Non-pigmented ciliary epithelial cell (primary cell): ENCODE measurements at places on chromosomes 2 and 18.

GRCh38 chr18:21739604-21740537 is 721 bp upstream of the MIB1 start:
- DNase-seq = no peak

GRCh38 chr2:198639580-198639979 is 818.2 kb downstream of the SATB2 start:
- no peak for DNase-seq

DNA sequence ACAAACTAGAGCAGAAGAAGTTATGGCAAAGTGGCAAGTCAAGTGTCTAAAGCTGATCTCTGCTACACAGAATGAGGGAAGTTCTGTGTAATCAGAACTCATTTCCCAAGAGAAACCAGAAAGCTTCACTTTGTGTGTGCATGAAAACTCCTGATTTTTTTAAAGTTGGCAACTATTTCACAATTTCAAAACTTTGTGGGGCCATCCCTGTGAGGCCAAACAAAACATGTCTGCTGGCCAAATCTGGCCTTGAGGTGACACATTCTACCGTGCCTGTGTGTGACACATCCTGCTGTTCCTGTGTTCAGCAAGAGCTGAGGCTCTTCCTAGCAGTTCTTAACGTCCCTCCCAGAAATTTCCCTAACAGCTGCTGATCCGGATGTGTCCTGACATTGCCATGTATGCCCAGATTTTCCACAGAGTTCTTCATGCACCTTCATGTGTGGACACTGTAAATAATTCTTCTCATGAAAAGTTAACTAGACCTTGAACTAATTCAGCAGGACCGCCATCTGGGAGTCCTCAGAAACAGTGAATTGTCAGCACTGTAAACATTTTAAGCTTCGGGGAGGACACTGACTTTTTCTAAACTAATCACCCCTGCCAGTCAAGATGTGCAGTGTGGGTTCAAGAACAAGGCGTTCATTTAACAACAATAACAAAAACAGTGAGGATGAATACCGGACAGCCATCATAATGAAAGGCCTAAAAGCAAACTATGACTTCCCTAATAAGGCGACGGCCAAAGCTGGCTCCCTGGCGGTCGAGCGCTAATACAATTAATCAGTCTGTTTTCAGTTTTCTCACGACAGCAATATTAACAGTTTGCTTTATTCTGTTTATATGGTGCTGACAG is 99.0 kb downstream of the PLEKHM3 start:
- peak; percentile 4 for DNase-seq

GRCh38 chr2:85323351-85323987 is 4.3 kb downstream of the TGOLN2 start:
- no peak for DNase-seq

- DNase-seq = no peak
Observed at GRCh38 chr18:24488824-24489493, 28.5 kb downstream of the HRH4 start.

DNA sequence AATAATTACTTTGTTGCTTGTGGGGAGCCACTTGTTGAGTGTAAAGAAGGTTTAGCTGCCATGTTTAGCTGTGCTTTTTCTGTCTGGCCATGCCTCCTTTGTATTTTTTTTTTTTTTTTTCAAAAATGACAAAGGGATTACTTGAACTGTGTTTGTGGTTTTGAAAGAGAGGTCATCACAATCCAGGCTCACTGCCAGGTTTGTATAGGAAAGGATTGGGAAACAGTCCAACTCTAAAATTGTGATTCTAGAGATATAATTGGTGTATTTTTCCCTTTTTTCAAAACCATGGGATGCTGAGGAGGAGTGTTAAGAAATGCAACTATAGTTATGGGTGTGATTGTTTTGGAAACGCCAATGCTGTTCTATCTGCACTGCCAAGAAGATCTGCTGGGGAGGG is 4.3 kb downstream of the ITPRIPL1 start:
- no peak for DNase-seq

DNA sequence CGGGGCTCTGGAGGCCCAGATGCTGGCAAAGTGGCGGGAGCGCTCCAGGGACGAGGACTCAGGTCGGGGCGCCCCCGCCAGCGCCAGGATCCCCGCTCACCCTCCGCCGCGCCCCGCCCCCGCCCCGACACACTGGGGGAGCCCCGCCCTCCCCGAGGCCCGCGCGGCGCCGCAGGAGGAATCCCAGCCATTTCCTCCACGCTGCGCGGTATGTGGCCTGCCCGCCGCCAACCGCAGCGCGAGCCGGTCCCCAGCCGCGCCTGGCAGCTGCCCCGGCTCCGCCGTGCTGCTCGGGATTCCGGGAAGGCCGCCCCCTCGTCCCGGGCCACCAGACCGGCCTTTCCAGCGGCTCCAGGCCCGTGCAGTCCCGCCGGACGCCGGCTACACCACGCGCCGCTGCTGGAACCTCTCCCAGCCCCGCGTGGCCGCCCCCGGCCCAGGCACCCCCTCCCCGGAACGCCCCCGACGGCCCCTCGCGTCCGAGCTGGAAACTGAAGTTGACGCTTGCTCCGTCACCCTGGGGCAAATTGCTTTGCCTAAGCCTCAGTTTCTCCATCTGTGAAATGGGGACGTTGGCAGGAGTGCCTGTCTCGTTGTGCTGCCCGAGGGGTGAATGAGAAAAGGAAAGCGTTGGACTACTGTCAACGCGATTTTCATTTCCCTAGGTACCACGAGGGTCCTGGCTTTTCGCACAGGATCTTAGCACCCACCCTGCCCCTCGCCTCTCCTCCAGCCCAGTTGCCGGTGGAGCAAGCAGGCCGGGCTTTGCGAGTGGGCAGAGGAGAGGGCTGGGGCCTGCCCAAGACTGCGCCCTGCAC is 53.6 kb downstream of the PKDCC start:
- DNase-seq = peak; percentile 34

DNA sequence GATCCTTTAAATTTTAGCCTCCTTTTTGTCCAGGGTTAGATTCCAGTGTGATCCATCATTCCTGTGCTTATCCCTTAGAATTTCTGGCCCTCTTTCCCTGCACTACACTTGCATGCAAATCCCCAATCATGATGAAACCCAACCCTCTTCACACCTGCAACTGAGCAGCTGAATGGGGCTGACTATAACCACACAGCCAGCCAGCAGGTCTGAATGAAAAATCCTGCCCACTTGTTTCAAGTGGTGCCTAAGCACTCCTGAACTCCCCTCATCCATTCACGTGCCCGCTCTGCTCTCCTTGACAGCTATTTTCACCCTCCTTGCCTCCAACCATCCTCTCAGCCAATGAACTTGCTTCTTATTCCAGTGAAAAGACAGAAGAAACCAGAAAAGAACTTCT is 80.5 kb upstream of the AFF3 start:
- no peak for DNase-seq

DNA sequence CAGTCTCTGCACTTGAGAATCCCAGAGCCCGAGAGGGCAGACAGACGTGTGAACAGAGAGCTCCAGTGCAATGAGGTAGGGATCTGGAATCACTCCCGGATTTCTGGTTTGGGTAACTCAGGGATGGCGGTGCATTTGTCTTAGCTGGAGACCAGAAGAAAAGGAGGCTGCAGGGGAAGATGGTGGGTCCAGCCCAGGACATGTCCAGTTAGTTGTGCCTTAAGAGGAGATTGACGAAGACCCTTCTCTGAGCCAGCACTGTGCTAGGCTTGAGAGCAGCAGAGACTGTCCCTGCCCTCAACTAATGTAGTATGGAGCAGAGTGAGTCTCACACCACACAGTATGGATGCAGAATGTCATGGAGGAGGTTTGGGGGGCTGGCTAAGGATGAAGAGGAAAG is 150.6 kb upstream of the COPS8 start:
- DNase-seq = no peak

GRCh38 chr2:53422979-53423378 is 344.6 kb upstream of the CHAC2 start:
- no peak for DNase-seq

- DNase-seq = no peak
Observed at GRCh38 chr2:54952978-54953456, 97.2 kb downstream of the RTN4 start.

GRCh38 chr2:222299906-222300725 is 1.3 kb upstream of the PAX3 start:
- no peak for DNase-seq

DNA sequence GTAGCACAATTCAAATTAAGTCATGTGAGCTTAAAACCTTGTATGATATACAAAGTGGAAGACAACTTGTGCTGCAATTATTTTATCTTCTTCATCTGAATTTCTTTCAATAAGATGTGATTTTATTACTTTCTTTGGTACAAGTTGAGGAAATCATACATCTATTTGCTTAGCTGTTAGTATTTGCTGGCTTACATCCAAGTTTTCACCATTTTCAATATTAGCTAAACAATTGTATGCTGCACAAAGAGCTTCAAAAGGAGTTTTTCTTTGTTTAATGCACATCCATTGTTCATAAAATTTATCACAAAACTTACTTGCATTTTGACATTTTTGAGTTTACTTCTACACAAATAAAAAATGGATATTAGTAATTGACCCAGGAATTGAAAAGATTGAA is 40.9 kb downstream of the SCN9A start:
- DNase-seq = no peak

DNA sequence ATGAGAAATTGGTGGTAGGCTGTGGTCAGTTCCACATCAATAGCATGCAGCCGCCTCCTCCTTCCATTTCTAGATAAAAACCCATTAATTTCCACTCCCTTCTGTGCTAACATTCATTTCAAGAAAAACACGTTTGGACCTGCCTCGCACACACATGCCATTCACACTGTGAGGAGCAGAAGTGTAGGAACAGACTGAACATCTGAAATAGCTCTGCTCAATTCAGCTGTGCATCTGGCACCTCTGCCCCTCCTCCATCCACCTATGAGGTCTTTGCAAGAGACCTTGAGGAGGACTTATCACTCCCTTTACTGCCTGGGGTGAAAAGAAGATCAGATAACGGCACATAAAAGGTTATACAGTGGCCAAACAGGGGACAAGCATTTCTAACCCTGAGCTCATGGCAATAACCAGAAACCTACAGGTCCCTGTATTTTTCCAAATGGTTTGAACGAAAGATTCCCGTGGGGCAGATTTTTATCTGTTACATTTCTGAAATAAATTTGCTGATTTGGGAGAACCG is 30.8 kb upstream of the LRP2 start:
- no peak for DNase-seq

DNA sequence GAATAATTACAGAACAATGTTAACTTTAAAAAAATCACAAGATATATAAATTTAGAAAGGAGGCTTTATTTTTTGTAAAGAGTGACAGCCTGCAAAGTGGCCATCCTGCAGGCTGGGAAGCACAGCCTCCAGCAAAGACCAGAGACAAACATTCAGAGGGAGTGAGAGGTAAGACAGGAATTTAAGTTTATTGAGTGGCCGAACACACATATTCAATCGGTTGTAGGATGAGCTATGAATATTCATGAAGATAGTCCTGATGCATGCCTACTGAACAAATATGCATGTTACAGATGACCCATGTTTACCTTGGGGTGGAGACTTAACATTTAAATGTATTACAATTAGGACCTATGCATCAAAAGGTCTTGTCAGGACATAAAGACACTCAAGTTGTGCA is 33.4 kb upstream of the HNRNPA3 start:
- DNase-seq = no peak

GRCh38 chr18:54888933-54889332 is 60.7 kb downstream of the RAB27B start:
- DNase-seq = peak; percentile 55

DNA sequence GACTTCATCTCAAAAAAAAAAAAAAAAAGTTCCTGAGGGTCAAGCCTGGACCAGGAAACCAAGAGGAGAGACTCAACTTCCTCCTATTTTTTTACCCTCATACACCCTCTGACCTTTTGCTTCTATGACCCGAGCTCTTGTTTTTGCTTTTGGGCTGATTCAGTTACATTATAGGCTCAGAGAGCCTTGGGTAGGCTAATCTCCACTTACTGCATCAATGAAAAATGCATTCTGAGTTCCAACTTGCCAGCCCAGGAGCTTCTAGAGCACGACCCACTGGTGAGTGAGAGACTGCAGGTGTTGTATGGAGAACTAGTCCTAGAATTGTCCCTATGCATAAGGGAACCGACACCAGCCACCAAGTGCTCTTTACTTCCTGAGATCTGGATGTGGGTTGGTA is 91.1 kb downstream of the CABLES1 start:
- DNase-seq = no peak

DNA sequence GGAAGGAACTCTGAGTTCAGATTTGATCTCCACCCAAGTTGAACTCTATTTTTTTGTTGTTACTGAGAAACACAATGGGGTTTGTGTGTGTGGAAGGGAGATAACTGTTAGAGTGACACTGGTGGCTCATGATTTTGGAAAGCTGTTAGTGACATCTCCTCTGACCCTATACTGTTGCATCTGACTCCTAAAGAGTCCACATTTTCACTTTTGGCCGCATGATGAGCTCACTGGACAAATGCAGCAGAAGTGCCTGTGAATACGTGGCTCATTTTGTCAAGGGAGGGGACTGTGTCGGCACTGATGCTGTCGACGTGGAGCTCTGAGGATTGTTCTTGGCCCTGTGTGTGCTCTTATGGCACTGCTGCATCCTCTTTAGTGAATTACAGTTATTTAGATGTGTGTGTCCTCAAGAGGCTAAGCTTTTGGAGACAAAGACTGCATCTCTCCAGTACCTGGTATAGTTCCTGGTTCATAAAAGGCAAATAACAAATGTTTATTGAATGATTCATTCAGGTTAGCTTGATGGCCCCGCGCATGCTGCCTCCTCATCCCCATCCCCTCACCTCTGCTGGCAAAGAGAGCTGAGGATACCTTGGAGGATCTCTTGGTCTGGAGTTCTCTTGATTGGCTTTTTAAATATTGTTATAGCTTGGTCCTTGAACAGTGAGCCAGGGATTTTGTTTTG is 135.4 kb downstream of the PHLPP1 start:
- no peak for DNase-seq

- peak; percentile 4 for DNase-seq
Observed at GRCh38 chr18:50429207-50429948, 54.5 kb downstream of the SKA1 start.

DNA sequence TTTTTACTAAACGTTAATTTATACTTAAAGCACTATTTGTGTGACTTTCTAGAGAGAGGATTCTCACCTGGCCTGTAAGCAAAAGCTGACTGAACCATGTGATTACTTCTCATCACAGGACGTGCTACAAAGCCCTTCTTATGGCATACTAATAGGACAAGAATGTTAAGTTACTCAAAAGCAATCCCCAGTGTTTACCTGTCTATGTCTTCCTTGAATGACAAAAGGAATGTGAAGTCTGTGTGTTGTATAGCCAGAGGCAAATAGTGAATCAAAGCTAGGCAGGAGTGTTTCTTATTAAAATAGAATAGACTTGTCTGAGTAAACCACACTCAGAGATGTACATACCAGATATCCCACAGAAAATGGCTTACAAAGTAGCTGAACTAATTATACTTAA is 1465.5 kb downstream of the SUCLG1 start:
- no peak for DNase-seq

DNA sequence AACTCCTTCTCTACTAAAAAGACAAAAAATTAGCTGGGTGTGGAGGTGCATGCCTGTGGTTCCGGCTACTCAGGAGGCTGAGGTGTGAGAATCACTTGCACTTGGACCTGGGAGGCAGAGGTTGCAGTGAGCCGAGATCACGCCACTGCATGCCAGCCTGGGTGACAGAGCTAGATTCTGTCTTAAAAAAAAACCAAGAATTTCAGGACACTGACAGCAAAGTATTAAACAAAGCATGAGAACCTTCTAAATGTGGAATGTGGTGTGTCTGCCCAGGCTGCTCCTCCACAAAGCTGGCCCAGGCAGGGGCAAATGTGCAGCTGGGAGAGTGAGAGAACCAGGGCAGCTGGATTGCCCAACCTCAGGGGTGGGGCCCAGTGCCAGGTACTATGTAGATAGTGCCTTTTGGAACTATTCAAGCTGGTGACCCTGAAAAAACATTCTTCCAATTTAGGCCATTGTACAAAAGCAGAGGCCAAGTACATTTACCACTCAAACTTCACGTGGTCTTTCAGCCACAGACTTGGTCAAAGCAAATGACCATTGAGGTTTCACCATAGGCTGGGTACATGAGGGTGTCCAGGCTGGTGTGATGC is 6.7 kb upstream of the UGT1A5 start:
- no peak for DNase-seq
